ENCODE measurements at places on chromosomes 2 and 18.
A peak's percentile ranks its signal among the peaks of the same experiment; 100 is the strongest.

DNA sequence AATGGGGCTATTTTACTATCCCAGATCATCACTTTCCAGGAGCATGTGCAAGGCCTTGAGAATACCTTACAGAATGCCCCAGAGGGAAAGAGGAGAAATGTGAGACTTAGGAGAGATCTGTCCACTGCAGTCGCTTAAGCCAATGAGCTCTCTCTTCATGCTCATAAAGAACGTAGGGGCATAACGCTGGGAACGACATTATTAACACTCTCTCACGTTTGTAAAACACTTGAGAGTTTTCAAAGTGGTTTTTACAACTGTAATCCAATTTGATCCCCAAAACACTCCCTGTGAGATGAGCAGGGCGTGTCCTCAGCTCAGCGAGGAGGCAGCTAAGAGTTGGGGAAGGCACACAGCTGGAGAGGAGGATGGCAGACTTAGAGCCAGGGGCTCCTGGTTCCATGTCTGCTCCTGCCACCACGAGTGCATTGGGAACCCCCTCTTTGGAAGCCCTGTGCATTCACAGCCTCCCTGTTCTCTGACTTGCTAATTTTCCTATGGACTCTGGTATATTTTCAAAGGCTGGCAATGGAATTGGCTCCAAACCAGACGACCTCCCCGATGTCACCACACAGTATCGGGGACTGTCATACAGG, 97.4 kb downstream of the PLB1 start:
- no peak for DNase-seq

DNA sequence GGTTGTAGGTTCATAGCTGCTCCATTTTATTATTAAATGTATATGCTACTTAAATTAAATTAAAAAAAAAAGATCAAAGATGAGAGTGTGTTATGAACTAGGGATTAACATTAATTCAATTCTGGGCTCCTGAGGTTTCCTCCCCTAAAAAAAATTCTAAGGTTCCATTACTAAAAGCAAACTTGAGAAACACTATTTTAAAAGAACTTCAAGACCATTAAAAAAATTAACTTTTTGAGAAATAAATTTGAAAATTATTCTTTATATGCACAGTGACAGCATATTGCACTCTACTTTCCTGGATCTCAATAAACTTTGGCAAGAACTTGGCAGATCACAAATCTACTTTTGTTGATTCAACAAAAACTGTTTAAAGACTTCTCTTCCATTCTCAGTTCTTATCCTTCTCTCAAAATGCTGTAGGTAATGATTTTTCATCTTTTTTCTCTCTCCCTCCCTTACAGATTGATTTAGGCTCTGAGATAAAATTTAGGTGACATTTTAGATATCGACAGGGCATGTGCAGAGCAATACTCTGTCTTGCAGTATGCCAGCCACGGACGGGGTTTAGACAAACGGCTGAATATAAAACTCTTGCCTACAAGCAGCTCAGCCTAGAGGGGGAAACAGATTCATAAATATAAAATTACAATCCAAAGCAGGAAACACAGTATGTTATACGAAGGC, 592 bp upstream of the MARS2 start:
- DNase-seq = no peak

- DNase-seq = no peak
Measured at GRCh38 chr2:232439758-232440135, 16.2 kb upstream of the ALPI start.

DNA sequence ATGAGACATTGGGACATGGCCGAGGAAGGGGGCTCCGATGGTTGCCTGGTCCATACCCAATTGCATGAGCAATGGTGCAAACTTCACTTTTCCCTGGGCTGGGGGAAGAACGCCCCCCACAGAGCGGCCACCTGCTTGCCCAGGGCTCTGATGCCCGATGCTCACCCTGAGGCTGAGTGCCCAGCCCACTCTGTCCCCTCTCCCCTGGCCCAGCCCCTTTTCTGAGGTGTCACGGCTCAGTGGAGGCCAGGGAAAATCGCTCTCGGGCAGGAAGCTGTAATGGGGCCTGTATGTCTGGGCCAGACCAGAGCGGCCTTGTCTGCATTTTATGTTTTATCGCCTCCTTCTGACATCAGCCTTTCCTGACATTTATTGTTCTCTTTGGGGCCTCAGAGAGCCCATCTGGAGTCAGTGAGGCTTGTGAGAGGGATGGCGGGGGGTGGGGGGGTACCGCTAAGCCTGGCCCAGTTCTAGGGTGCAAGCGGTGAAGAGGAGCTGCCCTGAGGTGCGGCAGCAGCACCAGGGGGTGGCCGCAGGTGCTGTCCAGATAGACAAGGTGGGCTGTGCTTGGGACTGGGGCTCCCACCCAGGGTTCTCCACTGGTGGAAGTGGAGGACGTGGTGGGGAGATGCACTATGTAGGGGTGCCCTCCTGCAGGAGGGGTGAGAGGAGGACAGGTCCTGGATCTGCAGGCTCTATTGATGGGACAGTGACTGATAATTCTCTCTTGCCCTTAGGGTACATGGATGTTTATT, 46.2 kb downstream of the INHBB start:
- no peak for DNase-seq

DNA sequence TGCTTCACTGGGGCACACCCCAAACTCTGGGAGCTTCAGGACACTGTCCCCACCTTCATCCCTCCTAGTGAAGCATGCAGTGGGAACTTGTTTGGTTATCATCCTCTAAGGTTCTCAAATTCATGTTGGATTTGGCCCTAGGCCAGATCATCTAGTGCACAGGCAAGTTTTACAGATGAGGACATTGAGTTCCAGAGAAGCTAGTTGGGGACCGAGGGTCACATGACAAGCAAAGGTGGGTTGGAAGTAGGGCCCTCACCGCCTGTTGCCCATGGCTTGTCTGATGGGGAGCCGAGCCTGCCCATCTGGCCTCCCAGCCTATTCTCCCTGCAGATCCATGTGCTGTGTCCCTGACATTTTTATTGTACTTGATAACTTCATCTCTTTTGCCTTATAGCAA, 2.8 kb downstream of the PRKCE start:
- no peak for DNase-seq

DNA sequence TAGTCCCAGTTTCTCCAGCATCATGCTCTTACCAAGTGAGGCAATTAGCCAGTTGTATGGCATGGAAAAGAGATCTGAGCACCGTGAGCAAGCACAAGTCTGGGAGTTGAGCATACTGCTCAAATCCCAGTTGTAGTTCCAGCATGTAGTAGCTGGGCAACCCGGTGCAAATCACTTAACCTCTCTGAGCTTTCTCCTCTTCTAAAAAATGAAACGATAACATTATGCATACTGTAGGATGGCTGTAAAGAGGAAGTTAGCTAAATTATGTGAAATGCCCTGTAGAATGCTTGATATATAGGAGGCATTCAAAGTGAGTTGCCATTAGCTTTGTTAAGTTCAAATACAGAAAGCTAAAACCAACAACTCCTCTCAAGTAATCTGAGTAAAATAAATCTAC, 164.0 kb upstream of the ZEB2 start:
- DNase-seq = no peak

DNA sequence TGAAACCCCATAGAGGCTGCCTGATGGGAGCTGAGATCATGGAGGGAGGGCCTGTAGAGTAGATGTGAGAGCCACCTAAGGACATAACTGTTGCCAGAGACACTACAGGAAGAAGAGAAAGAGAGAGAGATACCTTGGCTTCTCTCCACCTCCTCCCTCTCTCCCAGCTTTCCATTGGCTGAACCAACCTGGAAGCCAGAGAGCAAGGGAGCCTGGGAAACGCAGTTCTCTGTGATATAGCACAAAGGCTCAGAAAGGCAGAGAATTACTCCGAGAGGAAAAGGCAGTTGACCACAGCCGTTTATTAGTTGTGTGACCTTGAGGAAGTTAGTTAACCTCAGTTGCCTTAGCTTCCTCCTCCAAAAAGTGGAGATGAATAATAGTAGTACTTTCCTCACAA, 37.7 kb upstream of the MAT2A start:
- no peak for DNase-seq

GRCh38 chr2:204681412-204681811, 136.1 kb downstream of the PARD3B start:
- DNase-seq = no peak

GRCh38 chr2:231800493-231801091, 14.3 kb downstream of the COPS7B start:
- DNase-seq = peak; percentile 58

DNA sequence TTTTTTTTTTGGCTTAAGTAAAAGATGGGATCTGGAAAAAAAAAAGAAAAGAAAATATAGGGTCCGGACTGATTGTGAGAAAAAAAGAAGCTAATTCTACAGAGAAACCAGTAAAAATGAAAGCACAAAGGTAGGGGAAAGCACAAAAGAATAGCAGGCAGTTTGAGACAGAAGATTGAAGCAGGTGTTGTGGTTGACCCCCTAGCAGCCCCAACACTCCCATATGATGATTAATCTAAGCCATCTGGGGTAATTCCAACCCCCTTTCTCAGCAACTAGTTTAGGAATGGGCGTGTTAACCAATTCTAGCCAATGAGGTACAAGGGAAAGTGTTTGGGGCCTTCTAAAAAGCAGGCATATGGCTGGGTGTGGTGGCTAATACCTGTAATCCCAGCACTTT, 77.0 kb downstream of the MBD2 start:
- no peak for DNase-seq

DNA sequence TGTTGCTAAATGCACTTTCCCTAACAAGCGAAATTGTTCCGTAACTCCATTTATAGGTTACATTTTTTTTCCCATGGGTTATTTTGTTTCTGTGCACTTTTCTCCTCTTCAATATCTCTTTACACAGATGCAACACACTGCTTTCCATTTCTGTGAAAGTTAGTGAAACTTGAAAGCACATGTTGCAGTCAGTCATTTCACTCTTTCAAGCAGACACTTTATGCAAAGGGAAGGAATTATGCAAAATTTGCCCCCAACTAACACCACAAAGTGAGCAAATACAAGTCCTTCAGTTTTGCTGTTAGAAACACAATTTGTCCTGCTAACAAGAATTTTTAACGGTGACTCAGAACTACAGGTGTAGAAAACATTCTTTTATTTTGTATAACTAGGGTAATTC, 124.8 kb downstream of the PTH2R start:
- DNase-seq = no peak

DNA sequence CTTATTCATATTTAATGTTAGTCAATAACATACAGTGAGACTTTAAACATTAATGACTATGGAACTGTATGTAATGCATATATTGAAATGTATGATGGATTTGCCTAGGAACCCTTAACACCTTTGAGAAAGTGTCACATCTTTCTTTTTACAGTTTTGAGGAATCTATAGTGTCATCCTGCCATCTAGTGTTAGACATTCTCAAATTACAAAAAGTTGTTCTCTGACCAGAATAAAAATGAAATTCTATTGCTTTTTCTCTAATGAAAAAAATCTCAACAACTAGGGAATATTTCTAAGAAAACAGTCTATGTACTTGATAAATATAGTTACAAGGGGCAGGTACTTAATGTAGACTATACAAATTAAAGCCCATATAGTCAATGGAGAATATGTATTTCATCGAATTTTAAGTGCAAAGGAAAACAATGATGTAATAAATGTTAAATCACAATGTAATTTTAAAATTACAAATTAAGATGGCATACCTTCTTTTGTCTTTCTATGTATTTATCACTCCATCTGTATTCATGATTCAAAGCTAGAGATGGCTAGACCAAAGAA, 5.1 kb upstream of the CALCRL start:
- DNase-seq = no peak

GRCh38 chr2:29075894-29076705, 1.8 kb upstream of the PCARE start:
- DNase-seq = no peak

DNA sequence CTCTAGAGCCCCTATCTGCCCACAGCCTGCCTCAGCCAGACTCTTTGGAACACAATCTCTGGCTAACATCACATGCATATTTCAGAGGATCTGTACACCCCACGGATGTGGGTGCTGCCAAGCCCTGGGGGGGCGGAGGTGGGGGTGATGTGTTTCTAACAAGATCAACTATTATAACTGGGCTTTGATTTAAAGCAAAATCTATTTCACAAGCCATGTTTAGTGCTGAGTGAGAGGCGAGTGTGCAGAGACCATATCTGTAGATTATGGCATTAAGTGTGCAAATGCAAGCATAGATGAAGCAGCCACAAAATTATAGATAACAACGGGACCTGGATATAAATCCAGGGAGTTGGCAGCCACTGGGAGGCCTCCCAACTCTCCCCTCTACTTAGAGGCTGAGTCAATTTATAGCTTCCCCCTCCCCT, 135.8 kb upstream of the SMAD2 start:
- DNase-seq = no peak

DNA sequence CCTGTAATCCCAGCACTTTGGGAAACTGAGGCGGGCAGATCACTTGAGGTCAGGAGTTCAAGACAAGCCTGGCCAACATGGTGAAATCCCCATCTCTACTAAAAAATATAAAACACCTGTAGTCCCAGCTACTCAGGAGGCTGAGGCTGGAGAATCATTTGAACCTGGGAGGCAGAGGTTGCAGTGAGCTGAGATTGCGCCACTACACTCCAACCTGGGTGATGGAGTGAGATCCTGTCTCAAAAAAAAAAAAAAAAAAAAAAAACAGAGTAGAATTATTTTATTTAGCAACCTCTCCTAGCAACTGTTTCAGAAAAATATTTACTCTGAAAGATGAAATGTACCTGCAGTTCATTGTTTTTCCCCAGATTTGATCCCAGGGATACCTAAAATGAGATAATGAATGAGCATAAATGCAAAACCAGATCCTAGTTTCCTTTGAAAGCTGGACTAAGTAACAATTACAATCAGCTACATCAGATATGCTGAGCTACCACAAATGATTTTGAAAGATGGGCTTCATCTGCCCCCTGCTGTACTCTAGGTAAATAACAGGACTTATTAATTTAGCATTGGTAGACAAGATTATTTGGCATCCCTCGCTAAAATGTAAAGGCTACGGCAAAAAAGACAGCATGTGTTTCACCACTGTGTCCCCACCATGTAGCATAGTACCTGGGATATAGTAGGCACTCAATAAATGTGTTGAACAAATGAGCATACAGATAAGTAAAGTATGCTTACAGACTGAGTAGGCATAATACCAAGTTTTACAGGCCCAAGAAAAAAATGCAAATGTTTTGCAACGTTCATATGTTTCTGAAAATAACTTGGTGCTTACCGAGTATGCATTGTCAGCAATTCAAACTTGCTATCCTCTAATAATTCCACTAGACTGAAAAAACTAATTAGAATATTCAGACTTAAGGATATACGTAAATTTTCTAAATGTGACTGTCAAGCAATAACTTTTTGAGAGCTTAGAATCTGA, 102.5 kb downstream of the ATL2 start:
- peak; percentile 56 for DNase-seq

DNA sequence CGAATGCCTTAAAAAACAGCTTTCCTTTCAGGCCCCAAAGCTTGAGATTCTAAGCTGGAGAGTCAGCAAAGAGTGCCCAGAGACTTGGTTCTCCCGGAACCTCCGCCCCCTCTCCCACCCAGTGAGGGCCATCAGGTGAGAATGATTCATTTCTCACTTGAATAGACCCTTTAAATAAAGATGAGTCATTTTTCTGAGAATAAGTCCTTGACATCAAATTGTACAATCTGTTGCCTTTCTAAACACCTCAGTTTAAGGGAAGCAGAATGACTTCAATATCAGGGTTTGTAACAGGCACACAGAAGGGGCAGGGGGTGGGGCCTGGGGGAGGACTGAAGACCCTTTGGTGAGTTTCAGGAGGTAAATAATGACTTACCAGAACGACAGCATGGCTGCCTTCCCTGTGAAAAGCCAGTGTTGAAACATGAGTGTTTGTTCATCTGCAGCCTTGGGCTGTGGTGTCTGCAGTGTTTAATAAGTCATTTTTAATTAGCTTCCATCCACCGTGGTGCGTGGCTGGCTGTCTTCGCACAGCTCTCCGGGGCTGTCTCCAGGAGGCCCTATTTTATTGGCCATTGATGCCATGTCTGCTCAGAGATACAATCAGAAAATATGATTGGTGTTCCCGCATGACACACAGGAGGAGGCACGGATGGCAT, 134.9 kb upstream of the ZNF236 start:
- no peak for DNase-seq
